ENCODE measurements at places on chromosomes 7 and 10.

DNA sequence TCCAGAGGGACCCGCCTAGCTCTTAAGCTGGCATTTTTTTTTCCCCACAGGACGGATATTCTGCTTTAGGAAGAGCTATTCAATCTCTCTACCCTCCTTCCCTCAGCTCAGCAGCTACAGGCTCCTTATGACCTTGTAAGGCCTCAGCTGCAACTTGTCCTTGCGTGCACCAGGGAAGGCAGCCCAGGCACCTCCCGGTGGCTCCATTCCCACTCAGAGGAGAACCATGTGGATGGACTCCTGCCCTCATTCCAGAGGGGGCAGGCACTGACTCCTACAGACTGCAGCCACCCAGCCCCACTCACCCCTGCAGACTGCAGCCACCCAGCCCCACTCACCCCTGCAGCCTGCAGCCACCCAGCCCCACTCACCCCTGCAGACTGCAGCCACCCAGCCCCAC, 73.7 kb downstream of the ITIH5 start:
- no peak for DNase-seq

DNA sequence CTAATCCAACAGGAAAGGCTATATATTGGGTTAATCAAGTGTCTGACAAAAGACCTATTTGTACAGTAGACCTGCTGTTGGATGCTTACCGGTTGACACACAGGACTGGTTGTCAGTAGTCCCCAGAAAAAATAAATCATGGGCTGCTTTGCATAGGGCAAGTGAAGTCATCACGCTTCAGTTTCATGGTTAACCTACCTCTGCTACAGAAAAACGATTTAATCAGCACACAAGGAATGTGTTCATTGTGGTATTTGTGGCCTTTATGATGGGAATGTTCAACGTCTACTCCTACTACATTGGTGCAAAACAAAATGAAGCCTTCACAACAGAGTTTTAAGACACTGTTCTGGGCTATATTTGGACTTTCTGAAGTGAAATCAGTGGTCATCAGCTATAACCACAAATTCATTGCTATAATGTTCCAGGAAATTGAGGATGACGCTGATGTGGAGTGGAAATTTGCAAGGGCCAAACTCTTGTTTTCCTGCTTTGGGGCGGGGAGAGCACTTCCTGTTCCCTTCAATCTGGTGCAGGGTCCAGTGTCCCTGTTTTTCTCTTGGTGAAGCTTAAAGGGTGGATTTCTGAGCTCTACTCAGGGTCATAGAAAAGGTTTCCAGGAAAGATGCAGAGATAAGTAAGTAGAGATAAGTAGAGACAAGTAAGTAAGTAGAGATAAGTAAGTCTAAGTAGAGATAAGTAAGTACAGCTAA, 39.3 kb upstream of the GGCT start:
- DNase-seq = no peak

DNA sequence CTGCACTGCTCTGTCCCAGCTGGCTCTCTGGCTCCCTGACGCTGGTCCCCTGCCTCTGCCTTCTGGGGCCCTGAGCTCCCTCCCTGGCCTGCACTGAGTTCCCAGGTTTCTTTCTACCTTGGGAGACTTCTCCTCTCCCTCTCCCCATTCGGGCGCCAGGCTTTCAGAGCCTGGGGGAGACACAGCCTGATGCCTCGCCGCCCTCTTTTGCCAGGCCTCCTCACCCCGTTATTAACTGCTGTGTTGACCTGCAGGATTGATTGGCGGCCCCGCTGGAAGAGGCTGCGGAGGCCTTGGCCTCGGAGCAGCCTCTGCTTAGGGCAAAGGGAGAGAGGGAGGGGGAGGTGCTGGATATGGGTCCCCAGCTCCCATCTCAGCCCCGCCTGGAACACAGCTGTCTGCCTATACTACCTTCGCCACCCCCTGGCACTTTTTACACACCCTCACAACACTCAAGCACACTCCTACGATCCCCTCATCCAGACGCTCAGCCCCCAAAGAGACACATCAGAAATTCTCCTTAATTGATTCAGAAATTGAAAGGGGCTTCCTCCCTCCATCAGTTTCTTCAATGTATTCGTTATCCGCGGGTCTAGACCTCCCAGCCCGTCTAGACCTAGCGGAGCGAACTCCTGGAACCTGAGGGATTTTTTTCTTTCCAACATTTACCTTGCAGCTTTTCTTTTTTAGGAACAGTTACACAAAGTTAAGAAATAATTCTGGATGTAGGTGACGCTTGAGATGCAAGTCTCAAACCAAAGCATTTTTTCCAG, 7.1 kb upstream of the PAX2 start:
- no peak for DNase-seq

DNA sequence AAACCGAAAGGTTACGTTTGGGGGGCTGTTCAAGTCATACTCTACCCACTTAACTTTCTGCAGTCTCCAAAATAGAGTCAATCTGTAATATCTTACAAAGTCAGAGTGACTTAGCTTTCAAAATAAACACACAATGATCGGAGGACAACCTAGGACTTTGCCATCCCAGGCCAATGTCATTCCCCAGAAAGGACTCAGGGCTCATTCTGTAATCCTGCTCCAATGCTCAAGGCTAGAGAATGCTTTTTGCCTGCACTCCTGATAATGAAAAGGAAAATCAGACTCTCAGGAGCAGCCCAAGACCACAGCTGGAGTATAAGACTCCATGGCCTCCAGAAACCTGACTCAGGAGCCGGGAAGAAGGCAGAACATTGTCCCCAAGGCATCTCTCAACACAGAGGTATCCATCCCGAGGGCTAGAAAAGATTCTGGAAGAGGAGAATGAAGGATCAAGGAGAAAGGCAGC, 28.5 kb upstream of the ASCC1 start:
- no peak for DNase-seq

GRCh38 chr7:103687272-103687671, 241.3 kb upstream of the SLC26A5 start:
- DNase-seq = no peak

- no peak for DNase-seq
Observed at GRCh38 chr7:15490291-15490690, 71.5 kb downstream of the AGMO start.

DNA sequence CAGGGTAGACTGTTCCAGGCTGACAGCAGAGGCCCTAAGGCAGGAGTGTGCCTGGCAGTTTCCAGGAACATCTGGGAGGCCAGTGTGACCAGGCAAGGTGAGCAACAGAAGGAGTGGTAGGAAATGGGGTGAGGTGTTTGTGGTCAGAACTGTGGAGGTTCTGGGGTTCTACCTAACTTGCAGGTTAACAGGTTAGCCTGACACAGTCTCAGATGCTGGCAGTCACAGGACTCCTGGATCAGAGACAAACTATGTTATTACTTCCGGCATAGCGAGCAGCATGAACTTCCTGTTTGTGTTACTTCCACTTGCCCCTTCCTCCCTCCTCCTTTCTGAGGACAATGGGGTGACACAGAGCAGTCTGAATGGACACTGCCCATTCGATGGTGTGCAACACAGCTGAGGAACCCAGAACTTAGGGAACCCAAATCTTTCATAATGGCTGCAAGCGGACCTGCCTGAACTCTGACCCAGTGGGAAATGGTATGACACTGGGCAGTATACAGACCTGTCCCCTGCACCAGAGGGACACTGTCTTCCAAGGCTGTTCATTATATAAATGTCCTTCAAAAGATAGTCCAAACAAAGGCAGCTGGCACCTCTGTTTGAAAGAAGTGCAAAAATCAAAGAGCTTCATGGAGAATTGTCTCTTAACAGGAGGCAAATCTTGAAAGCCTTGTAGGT, 3.9 kb upstream of the SAR1A start:
- no peak for DNase-seq

DNA sequence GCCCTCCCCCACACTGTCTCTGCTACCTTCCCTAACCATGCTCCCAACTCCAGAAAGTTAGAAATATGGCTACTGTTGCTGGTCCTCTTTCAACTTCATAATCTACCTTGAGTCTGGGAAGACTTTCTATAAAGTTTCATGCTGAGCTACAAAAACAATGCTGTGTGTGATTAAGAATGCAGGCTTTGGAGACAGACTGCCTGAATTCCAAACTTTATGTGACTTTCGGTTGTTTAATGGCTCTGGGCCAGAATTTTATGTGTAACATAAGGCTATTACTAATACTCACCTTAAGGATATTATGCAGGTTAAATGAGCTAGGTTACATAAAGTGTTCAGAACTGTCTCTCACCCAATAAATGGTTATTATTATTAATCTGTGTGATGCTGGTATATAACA, 19.1 kb downstream of the BET1 start:
- no peak for DNase-seq

DNA sequence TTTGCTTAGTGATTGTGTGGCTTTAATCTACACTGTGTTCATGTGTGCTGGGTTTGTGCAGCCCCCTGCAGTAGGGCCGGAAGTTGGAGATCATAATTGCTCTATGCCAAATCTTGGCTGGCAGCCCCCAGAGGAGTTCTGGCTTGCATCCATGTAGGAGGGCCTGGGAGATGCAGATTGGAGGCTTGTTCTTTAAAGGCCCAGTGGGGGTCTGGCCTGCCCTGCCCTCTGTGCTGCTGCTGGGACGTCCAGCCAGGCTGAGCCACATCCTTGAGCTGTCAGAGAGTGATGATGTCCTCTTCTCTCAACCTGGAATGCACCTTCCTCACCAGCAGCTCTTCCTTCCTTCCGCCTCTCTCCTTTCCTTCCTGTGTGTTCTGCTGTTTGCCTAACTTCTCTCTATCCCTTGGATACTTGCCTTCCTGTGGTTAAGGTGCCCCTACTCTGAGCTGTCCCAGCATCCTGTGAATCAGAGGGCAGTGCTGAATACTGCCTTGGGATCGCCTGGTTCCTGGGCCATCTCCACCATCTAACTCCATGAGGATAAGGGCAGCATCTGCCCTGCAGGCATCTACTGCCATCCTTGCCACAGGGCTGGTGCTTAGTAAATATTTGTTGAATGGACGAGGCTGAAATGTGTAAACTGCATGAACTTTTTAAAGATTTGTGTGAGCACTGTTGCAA, 30.2 kb downstream of the DOCK1 start:
- DNase-seq = no peak

Measured in stimulated activated CD8-positive, alpha-beta memory T cell treated with anti-CD3 and anti-CD28 coated beads, Interleukin-4, amount 100 ng/mL, for 1 hour (primary cell).